Activated CD8-positive, alpha-beta memory T cell treated with anti-CD3 and anti-CD28 coated beads, Interleukin-2, amount 10 ng/mL, durations not matched to agents 7 days and 5 days (primary cell): ENCODE measurements at places on chromosomes 7 and 10. TPM values are rescaled to one million over a fixed set of nuclear protein-coding genes. Genes with fewer than 3 reads are reported as not detected.

- H3K27me3 ChIP-seq, result no peaks in the 10 kb centered on the region
- no peak for DNase-seq
- H3K27ac ChIP-seq, result no peak overlapping the region
- peaks cover 2% of the 10 kb centered on the region for H3K4me1 ChIP-seq
- H3K36me3 ChIP-seq, result peaks cover 22% of the 10 kb centered on the region
These were observed 71.5 kb downstream of the LRRC4 start for GRCh38 chr7:127959770-127960169.

DNA sequence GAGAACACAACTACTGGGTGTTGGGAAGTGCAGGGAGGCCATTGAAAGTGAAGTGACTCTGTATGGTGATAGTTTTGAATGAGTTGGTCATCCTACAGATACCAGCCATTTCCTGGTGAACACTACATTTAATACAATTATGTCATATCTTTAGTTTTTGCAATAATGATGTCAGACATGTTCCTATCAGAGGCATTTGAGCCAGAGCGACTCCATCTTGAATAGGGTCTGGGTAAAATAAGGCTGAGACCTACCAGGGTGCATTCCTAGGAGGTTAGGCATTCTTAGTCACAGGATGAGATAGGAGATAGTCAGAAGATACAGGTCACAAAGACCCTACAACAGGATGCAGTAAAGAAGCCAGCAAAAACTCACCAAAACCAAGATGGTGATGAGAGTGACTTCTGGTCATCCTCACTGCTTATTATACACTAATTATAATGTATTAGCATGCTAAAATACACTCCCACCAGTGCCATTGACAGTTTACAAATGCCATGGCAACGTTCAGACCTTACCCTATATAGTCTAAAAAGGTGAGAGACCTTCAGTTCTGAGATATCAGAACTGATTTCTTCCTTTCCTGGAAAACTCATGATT, 28.2 kb downstream of the ADK start:
- no peak overlapping the region for H3K4me3 ChIP-seq
- H3K4me1 ChIP-seq, result peaks cover 48% of the 10 kb centered on the region
- H3K36me3 ChIP-seq, result peaks cover 3% of the 10 kb centered on the region

GRCh38 chr7:71131256-71132126, 453 bp upstream of the GALNT17 start:
- H3K36me3 ChIP-seq, result peaks cover 4% of the 10 kb centered on the region
- H3K27ac ChIP-seq, result no peak overlapping the region
- H3K4me3 ChIP-seq, result no peak overlapping the region

DNA sequence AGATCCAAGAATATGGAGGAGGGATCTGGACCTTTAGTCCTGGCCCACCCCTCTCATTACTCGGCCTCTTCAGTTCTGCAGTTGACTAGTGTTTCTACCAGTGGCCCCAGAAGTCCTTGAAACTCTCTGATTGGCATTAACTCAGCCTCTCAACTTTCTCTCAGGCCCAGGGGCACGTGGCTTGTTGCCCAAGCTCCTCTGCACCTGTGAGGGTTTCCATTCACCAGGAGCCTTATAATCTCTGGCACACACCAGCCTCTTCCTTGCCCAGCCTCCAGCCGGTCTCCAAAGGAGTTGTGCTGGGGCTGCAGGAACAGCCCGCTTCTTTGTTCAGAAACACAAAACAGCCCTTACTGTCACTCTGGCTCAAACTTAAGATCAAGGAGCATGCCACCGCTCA, 47.6 kb upstream of the ZPBP start:
- H3K36me3 ChIP-seq, result no peaks in the 10 kb centered on the region
- DNase-seq, result no peak
- H3K4me3 ChIP-seq, result no peak overlapping the region
- peaks cover 18% of the 10 kb centered on the region for H3K4me1 ChIP-seq
- H3K27ac ChIP-seq, result no peak overlapping the region
- H3K27me3 ChIP-seq, result peaks cover 20% of the 10 kb centered on the region

GRCh38 chr10:112958275-112958995, 8.4 kb downstream of the TCF7L2 start:
- no peak overlapping the region for H3K27ac ChIP-seq
- H3K36me3 ChIP-seq, result no peaks in the 10 kb centered on the region
- H3K4me3 ChIP-seq, result no peak overlapping the region

- peaks cover 8% of the 10 kb centered on the region for H3K36me3 ChIP-seq
- no peak overlapping the region for H3K4me3 ChIP-seq
- no peak overlapping the region for H3K27ac ChIP-seq
- H3K4me1 ChIP-seq, result peaks cover 14% of the 10 kb centered on the region
- no peak for DNase-seq
These were observed 17.0 kb downstream of the KLHDC10 start for GRCh38 chr7:130087364-130087763.

GRCh38 chr10:42690449-42691360, 52.3 kb upstream of the ZNF33B start:
- H3K36me3 ChIP-seq, result peaks cover 1% of the 10 kb centered on the region
- no peak overlapping the region for H3K27ac ChIP-seq
- H3K4me1 ChIP-seq, result no peaks in the 10 kb centered on the region

GRCh38 chr7:5283421-5284303, 919 bp downstream of the SLC29A4 start:
- no peaks in the 10 kb centered on the region for H3K36me3 ChIP-seq
- H3K27me3 ChIP-seq, result peaks cover 15% of the 10 kb centered on the region
- DNase-seq, result no peak
- H3K4me1 ChIP-seq, result no peaks in the 10 kb centered on the region
- H3K27ac ChIP-seq, result no peak overlapping the region

The NPFFR1 gene
- not detected for total RNA-seq

DNA sequence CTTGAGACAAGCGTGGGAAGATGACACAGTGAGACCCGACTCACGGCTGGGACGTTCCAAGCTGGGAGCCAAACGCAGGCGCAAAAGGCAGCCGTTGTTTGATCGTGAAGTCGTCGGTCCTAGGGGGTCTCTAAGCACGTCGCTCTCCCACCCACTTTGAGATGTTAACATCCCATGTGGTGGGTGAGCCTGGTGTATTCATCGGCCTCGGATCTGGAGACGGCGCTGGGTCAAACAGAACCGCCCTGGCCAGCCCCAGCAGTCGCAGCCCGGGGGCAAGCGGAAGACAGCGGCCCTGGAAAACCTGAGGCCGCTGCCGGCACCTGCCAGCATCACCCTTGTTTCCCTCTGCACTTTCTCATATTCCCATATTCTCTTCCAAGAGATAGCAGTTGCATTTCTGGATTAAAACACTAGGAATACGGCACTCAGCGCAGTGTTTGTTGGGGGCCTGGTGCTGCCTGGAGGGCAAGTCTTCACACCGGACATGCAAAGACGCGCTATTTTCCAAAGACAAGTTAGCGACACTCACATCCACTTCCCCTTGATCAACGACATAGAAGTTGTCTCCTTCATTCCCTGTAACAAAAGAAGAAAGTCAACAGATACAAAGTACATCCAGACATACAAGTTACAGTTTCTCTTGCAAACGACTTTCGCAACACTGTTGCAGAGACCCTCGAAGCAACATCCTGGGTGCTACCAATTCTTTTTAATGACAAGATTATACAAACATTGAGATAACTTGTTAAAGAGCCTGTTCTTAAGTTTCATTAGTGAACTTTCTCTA, 86.2 kb upstream of the PDGFA start:
- H3K27ac ChIP-seq, result peak overlapping the region; percentile 49
- peaks cover 73% of the 10 kb centered on the region for H3K4me1 ChIP-seq
- no peak for DNase-seq
- H3K27me3 ChIP-seq, result no peaks in the 10 kb centered on the region

The CCSER2 gene
- 80.3 TPM for total RNA-seq

GRCh38 chr10:59873896-59874295, 32.5 kb downstream of the CCDC6 start:
- H3K4me1 ChIP-seq, result peaks cover 50% of the 10 kb centered on the region
- no peak overlapping the region for H3K4me3 ChIP-seq
- H3K27me3 ChIP-seq, result no peaks in the 10 kb centered on the region
- H3K36me3 ChIP-seq, result peaks cover 4% of the 10 kb centered on the region
- no peak overlapping the region for H3K27ac ChIP-seq
- DNase-seq, result no peak

DNA sequence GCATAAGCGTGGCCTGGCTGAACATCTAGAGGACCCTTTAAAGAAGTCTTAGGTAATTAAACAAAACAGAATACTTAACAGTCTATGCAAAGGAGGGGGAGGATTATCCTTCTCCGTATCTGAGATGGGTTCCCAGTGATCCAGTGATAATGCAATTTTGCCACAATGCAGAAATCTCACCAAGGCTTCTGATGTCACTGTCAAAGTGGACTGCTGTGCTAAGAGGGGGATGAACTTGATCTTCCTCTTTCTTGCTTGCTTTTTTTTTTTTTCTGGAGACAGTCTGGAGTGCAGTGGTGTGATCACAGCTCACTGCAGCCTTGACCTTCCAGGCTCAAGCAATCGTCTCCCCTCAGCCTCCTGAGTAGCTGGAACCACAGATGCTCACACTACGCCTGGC, 30.8 kb downstream of the GATA3 start:
- no peak overlapping the region for H3K27ac ChIP-seq
- H3K27me3 ChIP-seq, result no peaks in the 10 kb centered on the region
- H3K4me1 ChIP-seq, result peaks cover 28% of the 10 kb centered on the region
- no peak for DNase-seq

- H3K4me1 ChIP-seq, result peaks cover 20% of the 10 kb centered on the region
- peaks cover 16% of the 10 kb centered on the region for H3K36me3 ChIP-seq
- H3K27me3 ChIP-seq, result no peaks in the 10 kb centered on the region
- H3K27ac ChIP-seq, result no peak overlapping the region
These were observed 98.0 kb downstream of the KAT6B start for GRCh38 chr10:74924251-74924963.

The LRRTM3 gene
- total RNA-seq, result not detected

GRCh38 chr7:14714161-14714728, 188.3 kb downstream of the DGKB start:
- peaks cover 3% of the 10 kb centered on the region for H3K27me3 ChIP-seq
- H3K4me3 ChIP-seq, result no peak overlapping the region
- peak; percentile 57 for DNase-seq
- peaks cover 13% of the 10 kb centered on the region for H3K4me1 ChIP-seq

DNA sequence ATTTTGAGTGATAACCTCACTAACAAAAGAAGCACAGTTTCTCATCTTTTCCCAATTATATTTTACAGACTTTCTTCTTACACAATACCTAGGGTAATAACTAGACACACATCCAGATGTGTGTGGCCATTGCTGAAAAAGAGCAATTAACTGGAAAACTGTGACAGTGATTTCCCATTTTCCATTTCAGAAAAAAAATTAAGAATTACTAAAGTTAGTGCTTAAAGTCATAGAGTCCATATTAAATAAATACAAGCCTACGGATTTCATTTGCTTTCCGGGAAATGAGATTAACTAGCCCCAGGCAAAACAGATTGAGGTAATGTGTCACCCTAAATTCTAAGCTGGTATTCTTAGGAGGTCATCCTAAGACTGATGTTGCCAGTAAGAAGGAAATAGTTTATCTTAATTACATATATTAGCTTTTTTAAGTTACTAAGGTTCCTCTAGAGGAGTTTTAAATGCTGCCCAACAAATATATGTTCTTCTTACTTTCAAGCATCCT, 10.2 kb upstream of the MACC1 start:
- no peaks in the 10 kb centered on the region for H3K4me1 ChIP-seq
- no peak overlapping the region for H3K27ac ChIP-seq
- DNase-seq, result no peak
- H3K4me3 ChIP-seq, result no peak overlapping the region

DNA sequence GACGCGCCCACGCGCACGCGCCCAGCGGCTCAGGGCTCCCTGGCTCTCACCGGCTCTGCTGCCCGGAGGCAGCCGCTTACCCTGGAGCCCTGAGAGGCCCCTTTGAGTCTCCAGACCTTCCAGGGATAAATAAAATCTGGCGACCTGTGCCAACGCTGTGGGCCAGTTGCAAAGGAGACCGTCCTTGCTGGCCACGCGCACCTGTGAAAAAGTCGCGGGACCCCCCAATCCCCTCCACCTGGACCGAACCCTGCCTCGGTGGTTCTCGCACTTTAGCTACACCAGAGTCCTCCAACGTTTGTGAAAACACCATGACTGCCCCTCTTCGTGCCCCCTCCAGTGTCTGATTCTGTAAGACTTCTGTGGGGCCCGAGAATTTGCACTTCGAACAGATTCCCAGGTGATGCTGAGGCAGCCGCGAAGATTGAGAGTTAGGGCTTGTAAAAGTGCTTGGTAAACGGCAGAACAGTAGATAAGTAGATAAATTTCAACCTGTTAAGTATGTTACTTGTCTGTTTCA, 102.4 kb upstream of the SVIL start:
- no peaks in the 10 kb centered on the region for H3K36me3 ChIP-seq
- DNase-seq, result no peak
- H3K27ac ChIP-seq, result no peak overlapping the region

GRCh38 chr7:134646425-134647305, at the start of gene BPGM:
TSS of gene BPGM (plus strand) at chr7:134646853. CDS start at chr7:134661508, 14,655 bp downstream.
- peaks cover 35% of the 10 kb centered on the region for H3K4me1 ChIP-seq
- H3K27me3 ChIP-seq, result no peaks in the 10 kb centered on the region
- DNase-seq, result peak; percentile 98
- no peak within 1 kb of the TSS for H3K4me3 ChIP-seq

- H3K36me3 ChIP-seq, result no peaks in the 10 kb centered on the region
- H3K4me3 ChIP-seq, result no peak overlapping the region
- no peaks in the 10 kb centered on the region for H3K4me1 ChIP-seq
- no peaks in the 10 kb centered on the region for H3K27me3 ChIP-seq
- H3K27ac ChIP-seq, result no peak overlapping the region
These were observed 131.5 kb upstream of the LYZL1 start for GRCh38 chr10:29157321-29157720.

The ARHGEF5 gene
- 7.4 TPM for total RNA-seq

The KAZALD1 gene
- 0.30 TPM for total RNA-seq

- peaks cover 56% of the 10 kb centered on the region for H3K4me1 ChIP-seq
- peak; percentile 55 for DNase-seq
- peaks cover 15% of the 10 kb centered on the region for H3K36me3 ChIP-seq
- no peaks in the 10 kb centered on the region for H3K27me3 ChIP-seq
These were observed 39.0 kb downstream of the ADK start for GRCh38 chr10:74189999-74190421.

The IDI2 gene
- not detected for total RNA-seq

The CALN1 gene
- total RNA-seq, result not detected

DNA sequence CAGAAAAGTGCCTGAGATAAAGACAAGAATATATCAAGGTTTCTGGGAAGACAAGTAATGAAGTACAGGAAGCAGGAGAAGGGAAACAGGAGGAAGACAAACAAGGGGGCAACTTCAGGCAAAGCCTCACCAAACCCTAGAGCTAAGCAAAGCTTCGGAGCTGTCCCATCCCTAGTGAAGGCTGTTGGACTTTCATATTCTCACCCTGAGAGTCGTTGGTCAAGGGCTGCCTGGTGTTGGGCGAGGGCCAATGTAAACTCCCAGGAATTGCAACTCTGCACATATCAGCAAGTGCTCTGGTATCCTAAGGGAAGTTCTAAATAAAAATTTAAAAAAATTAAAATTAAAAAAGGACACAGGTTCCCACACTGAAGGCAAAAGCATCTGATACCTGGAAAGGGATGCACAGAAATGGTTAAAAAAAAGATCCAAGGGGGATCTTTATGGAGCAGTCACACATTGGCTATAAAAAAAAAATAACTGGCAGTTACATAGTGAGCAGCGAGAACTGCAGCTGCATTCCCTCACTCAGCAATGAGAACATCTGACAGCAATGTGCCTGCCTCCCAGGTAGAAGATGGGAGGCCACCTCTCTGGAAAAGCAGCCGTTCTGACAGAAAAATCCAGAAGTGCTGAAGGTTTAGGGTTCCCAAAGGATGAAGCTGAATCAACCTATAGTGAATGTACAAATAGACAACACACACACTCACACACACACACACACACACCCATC, 304.7 kb downstream of the WDR11 start:
- no peak overlapping the region for H3K4me3 ChIP-seq
- H3K4me1 ChIP-seq, result peaks cover 13% of the 10 kb centered on the region
- DNase-seq, result no peak
- no peaks in the 10 kb centered on the region for H3K27me3 ChIP-seq
- H3K27ac ChIP-seq, result no peak overlapping the region
